ENCODE measurements at places on chromosomes 13 and 19.
A peak's percentile ranks its signal among the peaks of the same experiment; 100 is the strongest.

GRCh38 chr13:20964904-20965303 lies 62.4 kb upstream of the XPO4 start:
- peak; percentile 84 for DNase-seq

- no peak for DNase-seq
These were observed 43.9 kb downstream of the TNFSF13B start for GRCh38 chr13:108313382-108313781.

GRCh38 chr19:1590641-1591397 lies 1.8 kb downstream of the MBD3 start:
- DNase-seq, result no peak

GRCh38 chr13:36395280-36395679 lies 37.0 kb upstream of the CCNA1 start:
- peak; percentile 54 for DNase-seq

DNA sequence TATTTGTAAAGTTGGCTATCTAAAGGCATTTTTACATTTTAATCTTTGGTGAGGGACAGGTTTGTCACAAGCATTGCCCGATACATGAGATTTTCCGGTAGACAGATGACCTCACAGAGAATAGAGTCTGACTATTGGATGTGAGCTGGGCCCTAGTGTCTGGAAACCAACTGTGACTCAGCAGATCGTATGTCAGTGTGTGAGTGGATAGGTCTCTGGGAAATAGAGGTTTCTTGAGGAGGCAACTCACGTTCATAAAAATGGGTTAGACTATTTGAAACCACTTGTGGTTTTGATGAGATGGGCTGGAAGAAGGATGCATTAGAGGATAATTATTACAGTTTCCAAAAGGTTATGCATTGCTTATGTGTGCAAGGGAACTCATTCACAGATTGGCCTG lies 19.2 kb downstream of the HS6ST3 start:
- no peak for DNase-seq

GRCh38 chr19:44003461-44004009 lies 778 bp downstream of the ZNF230 start:
- DNase-seq, result peak; percentile 6

- DNase-seq, result no peak
These were observed 184.4 kb downstream of the TSHZ3 start for GRCh38 chr19:31164791-31165251.

DNA sequence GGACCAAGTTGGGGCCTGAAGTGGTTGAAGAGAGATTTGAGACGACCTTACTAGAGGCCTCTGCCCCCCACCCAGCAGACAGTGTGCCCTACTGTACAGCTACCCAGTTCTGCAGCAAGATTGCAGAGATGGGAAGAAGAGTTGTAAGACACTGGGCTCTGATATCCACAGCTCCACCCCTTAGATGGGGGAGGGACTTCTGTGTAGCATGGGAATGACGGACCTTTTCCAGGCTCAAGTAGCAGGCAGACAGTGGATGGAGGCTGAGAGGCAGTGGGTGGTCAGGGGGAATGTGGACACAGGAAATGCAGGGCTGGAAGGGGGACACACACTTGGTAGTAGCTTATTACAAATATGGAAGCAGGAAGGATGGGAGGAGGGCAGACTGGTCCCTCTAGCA lies 13.0 kb downstream of the LRFN3 start:
- DNase-seq, result no peak

DNA sequence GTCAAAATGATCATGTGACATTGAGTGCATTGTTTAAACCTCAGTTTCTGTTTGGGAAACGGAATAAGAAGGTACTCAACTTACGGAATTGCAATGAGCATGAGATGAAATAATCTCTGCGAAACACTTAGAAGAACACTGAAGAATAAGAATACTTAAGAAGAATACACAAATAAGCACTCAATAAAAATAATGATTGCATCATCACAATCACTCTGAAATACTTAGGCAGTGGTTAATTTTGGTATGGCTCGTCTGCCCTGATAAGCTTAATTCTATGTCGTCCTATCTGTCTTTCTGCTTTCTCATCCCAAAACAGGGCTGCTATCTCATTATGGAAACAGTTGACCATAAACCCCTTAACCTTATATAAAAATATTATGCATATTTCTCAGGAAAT lies 823.6 kb downstream of the DIAPH3 start:
- no peak for DNase-seq

DNA sequence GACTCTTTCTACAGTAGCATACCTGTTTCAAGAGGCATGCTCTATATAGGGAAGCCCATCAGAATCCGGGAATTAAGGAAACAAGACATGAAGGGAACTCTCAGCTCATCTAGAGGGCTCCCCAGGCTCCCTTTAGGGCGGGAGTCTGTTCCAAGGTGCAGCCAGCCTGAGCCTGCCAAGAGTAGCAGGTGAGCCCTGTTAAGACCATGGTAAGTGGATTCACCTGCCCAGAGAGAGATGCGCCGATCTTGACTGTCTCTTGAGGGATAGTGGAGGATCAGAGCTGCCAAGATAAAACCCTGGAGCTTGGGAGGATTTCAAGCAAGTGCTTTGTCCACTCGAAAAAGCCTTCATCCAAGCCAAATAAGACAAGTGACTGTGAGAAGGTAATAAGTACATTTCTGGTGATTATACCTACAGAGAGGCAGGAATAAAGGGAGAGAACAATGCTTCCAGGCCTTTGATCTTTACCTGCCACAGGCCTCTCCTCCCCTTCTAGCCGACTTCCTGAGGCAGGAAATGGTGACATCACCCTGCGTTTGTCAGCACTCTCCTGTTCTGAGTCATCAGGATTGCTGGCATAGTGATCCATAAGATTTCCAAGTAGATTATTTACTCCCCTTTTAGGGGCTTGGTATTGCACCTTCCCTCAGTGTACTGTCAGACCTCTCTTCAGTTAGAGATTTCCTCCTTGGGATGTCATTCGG lies 31.5 kb downstream of the KLF5 start:
- peak; percentile 78 for DNase-seq

DNA sequence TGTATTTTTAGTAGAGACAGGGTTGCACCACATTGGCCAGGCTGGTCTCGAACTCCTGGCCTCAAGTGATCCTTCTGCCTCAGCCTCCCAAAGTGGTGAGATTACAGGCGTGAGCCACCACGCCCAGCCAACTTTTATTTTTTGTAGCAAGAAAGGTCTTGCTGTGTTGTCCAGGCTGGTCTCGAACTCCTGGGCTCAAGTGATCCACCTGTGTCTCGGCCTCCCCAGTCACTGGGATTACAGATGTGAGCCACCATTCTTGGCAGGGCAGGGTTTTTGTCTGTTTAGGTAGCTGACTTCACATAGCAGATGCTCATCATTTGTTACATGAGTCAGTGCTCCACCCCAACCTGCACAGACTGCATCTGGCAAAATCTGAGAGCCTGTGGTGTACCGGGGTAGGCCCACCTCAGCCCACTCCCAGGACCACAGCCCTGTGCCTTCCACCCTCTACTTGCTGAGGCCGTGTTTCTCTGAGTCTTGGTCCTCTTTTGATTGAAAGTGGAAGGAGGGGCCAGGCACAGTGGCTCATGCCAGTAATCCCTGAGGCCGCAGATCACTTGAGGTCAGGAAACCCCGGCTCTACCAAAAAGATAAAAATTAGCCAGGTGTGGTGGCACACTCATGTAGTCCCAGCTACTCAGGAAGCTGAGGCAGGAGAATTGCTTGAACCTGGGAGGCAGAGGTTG lies 4.2 kb upstream of the TNPO2 start:
- peak; percentile 18 for DNase-seq

- DNase-seq, result no peak
These were observed 19.0 kb downstream of the GNG7 start for GRCh38 chr19:2683430-2684003.

DNA sequence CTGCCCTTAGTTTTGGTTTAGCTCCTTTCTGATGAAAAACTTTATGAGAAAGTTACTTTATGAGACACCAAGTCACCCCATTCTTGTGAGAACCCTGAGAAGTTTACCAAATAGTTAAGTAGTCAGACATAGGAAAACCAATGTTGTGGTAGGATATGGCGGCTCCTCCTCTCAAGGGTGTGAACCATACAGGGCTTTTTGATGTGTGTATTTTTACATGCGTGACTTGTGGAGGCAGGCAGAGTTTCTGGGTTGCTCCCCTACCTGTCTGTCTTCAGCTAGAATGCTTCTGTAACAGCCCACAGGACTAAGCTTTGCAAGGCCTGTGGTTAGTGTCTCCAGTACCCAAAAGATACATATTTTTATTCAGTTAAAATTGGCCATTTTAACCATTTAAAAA lies 18.3 kb downstream of the UBAC2 start:
- no peak for DNase-seq

DNA sequence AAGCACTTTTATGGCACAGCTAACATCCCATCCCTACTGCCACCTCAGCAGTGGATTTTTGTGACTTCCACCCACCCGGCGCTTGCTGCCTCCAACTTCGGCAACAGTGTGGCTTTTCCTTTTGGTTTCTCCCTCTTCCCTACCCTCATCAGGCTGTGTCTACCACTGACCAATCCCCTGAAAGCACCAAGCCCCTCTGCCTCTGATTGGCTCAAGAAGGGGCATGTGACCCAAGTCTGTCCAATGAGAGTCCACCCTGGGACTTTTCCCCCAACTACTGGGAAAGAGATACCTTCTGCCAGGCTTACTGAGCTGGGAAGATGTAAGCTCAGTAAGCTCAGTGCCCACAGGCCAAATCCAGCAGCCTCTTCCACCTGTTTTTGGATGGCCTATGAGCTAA lies 5.8 kb downstream of the SMIM7 start:
- no peak for DNase-seq

DNA sequence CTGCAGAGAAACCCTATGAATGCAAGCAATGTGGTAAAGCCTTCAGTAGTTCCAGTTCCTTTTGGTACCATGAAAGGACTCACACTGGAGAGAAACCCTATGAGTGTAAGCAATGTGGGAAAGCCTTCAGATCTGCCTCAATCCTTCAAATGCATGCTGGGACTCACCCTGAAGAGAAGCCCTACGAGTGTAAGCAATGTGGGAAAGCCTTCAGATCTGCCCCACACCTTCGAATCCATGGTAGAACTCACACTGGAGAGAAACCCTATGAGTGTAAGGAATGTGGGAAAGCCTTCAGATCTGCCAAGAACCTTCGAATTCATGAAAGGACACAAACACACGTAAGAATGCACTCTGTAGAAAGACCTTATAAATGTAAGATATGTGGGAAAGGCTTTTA lies 14.7 kb downstream of the ZNF763 start:
- DNase-seq, result no peak

GRCh38 chr13:38564256-38565150 lies 122.4 kb upstream of the FREM2 start:
- no peak for DNase-seq

DNA sequence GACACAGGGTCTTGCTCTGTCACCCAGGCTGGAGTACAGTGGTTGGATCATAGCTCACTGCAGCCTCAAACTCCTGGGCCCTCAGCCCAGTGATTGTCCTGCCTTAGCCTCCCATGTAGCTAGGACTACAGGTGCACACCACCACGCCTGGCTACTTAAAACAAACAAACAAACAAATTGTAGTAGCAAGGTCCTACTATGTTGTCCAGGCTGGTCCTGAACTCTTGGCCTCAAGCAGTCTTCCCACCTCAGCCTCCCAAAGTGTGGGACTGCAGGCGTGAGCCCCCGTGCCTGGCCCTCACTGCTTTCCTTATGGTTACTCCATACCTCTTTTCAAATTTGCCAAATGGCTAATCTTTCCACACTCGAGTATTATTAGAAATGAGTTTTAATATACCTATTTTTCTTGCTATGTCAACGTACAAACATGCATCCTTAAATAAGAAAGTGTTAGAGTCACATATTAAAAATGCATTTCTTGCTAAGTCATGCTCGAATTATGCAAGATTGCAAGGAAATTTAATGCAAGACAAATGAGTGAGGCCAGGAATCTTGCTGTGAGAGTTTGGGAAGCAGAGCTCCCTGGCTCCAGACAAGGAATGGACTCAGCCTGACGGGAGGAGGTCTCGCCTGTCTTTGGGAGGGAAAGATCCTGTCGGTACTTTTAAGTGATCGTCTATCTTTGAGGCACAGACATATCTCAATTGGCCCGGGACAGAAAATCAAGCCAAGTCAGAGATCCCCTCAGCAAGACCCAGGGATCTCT lies 39.4 kb downstream of the RFX2 start:
- no peak for DNase-seq

DNA sequence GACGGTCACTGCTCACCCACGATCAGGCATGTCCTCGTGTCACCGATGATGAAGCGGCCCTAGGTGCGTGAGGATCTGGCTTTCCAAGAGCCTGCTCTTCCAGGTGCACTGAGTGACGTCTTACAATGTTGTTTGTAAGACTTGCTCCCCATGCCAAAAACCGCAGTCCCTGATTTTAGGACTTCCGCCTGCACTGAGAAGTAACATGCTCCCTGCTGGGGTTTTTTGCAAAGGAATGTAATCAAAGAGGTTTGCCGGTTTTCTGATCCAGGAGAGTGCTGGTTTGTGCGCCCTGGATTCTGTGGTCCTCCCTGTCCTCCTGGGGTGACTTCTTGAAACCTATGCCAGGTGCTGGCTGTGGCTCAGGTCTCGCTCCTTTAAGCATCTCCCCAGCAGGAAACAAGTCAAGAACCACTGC lies 38.8 kb downstream of the MYO9B start:
- DNase-seq, result no peak

DNA sequence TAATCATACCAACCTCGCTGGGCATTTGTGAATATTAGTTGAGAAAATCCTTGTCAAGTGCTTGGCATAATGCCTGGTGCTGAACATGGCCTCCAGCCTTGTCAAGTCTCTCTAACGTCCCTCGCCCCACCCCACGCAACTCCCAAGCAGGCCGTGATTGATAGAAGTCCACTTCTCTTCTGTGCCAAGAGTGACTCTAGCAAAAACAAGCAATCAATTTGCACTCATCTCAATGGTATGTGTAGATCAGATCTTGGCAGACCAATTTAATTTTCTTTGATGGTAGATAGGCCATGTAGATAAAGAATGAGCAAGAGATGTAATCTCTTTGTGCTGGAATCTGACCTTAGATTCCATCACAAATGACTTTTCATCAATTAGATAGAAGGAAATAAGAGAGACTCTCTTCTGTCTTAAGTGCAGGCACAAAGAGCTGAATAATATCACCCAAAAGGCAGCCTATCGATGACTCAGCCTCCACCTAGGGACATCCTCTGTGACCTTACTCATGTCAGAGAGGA lies 31.0 kb upstream of the KATNAL1 start:
- DNase-seq, result no peak

GRCh38 chr13:101474419-101474957 lies 22.0 kb downstream of the ITGBL1 start:
- DNase-seq, result peak; percentile 7

DNA sequence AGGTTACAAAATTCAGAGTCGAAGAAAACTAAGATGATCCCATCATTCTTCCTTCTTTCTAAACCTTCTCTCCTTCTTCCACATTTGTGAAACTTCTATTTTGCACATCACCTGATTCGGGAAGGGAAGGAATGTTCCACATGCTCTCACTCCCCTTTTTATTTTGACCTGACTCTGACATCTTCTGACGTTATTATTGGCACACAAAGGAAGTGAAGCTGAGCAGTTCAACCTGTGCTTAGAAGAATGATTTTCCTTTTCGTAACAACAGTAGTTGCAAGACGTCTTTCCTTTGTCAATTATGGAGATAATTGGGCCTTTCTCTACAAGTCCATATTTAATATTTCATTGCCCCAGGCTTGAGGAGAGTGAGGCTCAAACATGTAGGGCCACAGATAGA lies 18.0 kb downstream of the FAM124A start:
- no peak for DNase-seq

All from RCC 7860 (cell line).